HuH-7 (cell line): ENCODE measurements at places on chromosomes 5 and 9.

DNA sequence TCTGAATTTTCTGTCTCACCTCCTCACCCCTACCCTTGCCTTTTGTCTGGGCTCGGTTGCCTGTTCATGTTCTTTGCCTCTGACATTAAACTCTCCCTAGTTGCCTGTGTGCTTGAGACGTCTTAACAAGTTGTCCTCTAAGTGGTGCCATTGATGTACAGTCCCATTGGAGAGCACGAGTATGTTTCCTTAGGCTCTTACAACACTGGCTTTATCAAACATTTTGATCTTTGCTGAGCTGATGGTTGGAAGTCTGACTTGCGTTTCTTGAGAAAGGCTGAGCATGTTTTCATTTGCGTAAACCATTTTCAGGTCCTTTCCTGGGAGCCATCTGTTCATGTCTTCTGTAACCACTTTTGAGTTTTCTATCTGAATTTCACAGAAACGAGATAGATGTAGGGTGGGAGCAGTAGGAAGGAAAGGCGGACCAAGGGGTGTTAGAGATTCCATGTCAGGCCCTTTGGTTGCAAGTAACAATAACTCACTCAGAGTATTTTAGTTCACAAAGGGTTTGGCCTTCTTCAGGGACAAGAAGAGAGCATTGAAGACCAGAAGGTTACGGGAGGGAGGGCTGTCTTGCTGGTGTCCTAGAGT, 35.4 kb downstream of the OTULIN start:
- DNase-seq: no peak

DNA sequence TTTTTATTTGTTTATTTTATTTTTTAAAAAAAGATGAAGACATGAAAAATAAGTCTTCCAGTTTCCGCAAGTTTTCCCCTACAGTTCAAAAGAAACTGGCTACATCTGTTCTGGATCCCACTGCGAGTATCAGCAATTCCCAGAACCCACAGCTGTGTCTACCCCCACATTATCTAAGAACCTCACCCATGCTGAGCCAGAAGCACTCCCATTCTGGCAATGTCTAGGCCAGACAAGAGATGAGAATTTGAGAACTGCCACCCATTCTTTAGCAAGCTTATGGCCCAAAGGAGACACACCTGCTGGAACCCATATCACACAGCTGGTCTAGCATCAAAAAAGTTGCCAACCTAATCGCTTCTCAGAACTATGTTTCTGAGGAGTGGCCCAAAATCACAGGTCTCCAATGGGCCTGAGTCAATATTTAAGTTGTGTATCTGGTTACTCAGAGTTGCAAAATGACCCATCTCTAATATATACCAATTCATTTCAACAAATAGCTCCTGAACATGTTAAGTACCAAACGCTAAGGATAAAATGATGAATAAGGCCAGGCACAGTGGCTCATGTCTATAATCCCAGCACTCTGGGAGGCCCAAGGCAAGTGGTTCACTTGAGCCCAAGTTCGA, 27.1 kb downstream of the MTMR12 start:
- no peak for DNase-seq

DNA sequence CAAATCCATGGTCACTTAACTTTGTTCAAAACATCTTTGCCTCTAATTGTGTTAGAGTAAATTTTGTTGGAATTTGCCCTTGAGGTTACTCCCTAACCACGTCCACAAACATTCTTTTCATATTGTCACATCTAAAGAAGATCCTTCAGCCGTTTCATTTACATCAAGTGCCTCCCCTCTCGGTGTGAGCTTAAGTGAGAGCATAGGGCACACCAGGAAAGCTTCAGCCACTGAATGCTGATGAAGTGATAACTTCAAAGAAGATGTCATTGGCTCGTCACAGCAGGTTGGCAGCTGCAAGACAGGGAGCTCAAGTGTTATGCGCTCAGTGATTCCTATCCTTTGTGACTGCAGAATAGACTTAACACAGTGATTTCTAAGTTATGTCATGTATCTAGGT, 49.6 kb upstream of the ADAMTS19 start:
- DNase-seq: no peak

DNA sequence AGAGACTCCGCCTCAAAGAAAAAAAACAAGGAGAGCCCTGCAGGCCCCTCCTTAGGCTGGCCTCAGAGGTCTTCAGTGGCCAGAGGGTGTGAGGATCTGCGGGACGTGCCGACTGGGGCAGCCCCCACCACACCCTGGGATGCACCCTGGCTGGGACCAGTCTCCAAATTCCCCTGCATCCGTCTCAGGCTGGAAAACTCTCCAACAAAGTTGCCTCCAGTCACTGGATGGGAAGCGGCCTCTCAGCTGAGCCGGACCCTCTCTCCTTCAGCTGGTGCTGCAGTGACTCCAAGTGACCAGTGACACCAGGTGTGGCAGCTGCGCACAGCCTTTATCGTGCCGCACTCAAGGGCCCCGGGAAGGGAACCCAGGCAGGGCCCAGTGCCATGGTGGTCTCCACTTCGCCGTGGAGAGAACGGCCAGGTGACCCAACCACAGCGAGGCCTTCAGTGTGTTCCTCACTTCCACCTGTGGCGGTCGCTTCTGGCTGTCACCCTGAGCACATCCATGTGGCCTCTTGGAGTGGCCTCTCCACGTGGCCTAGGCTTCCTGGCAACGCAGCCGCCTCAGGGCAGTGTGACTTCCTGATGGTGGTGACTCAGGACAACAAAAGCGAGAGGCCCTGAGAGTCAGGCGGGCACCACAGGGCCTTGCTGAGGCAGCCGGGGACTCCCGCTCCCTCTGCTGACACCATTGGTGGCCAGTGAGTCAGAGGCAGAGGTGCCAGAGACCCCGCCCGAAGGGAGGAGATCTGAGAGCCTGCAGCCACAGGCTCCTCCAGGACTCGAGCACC, 19.3 kb upstream of the CAMSAP1 start:
- DNase-seq: no peak

DNA sequence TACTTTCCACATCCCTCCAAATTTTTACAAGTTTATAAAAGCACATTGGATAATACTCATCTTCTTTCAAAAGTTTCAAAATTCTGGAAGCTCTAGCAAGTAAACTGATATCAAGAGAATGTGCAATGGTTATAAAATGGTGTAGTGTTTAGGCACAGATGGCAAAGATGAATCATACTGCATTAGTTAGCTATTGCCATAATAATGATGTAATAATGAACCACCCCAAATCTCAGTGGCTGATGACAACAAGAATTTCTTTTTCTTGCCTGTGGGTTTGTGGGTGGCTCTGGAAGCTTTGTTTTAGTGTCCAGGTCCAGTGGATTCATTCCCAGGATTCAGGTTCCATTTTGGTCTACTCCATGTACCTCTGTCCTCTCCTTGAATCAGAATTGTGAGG, 319.0 kb downstream of the BRINP1 start:
- no peak for DNase-seq

- DNase-seq: no peak
Observed at GRCh38 chr5:175724314-175725275, 66.7 kb downstream of the HRH2 start.

DNA sequence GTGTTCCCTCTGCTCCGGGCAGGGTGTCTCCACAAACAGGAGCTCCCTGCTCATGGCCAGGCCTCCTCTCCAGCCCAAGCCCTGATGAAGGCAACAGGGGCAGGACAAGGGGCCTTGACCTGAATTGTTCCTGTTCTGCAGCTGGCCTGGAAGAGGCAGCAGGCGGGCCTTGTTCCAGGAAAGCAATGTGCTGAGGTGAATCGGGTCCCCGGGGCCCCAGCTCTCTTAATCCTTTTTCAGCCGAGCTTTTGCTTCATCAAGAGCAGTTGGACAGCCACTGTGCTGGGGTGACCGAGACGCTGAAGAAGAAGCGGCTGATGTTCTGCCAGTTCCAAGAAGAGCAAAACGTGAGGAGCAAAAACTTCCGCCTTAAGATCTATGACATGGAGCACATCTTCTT, 41.4 kb downstream of the CCDC180 start:
- no peak for DNase-seq

GRCh38 chr9:18385696-18386490, 88.1 kb upstream of the ADAMTSL1 start:
- DNase-seq: no peak

DNA sequence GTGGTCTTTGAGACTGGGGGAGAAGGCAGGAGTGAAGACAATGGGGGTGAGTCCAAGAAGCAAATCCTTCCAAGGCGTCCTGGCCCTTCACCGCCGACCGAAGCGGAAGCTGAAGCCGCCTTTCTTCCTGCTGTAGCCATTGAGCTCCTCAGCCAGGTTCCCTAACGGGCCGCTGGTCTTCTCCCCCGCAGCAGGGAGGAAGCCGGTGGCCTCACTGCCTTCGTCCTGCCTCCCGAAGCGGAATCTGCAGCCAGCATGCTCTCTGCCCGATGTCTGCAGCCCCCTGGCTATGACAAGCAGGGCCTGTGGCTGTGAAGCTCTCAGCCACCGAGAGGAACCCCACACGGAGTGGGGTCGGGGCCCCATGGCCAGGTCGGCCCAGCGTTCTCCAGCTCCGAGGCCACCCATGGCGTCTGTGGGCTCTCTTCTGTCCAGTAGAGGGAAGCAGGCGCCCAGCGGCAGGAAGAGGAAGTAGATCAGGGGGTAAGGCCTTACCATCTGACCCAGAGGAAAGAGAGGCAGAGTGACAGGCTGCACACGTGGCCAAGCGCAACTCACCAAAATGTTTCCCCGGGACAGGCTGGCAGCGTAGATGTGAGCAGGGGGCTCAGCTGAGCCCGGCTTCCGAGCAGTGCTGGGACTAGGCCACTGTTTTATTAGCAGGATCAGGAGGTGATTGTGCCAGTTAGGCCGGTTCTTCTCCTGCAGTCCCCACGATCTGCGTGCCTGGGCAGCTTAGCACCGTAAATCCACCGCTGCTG, 3.1 kb downstream of the QRFP start:
- no peak for DNase-seq
